Fibroblast of skin of right quadriceps (primary cell): ENCODE measurements at places on chromosomes 3 and 15.

DNA sequence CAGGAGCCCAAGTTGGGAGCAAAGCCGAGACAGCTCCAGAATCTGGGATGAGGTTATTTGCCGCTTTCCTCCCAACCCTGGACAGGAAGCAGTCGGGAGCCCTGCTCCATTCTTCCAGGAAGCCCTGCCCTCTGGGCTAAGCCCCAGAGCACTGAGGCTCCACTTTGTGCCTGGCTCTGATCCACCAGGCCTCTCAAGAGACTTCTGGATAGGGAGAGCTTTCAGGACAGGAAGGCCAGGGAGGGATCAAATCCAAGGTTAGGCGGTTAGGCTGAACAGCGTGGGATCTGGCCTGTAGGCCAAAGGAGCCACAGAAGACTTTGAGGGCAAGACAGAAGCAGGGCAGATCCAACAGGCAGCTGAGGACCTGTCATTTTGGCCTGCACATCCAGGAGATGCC lies 835 bp downstream of the STOML1 start:
- no peak for DNase-seq

DNA sequence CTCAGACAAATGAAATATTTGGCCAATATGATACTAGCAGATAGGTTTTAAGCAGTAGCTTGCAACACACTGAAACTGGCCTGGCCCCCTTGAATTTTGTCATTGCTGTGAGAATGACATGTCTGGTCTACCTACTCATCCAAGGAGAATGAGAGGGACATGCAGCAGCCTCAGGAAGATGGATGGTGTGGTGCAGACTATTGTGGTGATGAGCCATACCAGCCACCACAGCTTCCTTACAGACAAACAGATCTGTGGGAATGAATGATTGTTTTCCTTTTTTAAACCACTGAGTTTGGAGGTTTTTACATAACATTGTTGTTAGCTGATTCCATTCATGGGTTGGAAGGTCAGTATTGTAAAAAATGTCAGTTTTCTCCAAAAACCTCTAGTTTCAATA lies 133.7 kb upstream of the POU1F1 start:
- peak; percentile 79 for DNase-seq

DNA sequence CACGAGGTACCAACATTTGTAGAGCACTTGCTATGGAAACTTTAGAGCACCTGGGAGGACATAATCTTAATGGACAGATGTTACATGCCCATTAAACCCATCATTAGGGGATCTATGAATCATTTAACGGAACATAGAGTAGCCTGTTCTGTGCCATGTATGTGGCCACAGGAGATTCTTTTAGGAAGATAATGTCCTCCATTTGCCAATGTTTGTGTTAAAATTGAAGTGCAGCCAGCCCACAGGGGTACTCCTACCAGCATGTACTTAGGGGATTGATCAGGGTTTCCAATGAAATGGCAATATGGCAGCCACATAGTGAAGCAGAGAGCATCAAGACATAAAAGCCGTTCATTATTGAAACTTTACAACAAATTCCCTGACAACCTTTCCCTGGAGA lies 70.7 kb downstream of the TNIK start:
- no peak for DNase-seq

DNA sequence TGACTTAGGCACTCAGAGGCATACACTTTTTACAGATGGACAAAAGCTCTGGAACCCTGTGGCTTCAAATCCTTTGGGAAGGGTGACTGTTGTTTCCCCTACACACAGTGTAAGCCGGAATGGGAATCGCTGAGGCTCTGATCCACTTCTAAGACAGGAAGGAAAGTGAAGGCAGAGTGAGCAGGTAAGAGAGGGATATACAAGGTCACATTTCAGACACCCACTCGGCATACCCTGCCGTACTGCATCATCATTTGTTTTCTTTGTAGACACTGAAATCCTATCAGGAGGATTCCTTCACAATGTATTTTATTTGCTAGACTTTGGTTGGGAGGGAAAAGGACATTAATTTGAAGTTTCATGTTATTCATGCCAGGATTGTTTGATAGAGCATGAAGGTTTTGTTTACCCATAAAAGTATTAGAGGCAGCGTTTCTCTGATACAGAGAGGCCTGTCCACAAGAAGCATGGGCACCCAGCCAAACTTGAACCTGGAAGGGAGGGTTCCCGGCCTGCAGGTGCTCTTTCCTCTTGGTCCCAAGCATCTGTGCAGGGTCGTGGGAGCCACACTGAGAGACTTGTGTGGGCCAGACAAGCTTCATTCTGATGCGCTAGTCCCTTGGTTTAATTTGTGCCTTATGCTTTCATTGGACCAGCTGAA lies 21.9 kb upstream of the POLR2M start:
- DNase-seq = no peak

GRCh38 chr15:40088929-40089755 lies 19.5 kb downstream of the BMF start:
- peak; percentile 81 for DNase-seq

DNA sequence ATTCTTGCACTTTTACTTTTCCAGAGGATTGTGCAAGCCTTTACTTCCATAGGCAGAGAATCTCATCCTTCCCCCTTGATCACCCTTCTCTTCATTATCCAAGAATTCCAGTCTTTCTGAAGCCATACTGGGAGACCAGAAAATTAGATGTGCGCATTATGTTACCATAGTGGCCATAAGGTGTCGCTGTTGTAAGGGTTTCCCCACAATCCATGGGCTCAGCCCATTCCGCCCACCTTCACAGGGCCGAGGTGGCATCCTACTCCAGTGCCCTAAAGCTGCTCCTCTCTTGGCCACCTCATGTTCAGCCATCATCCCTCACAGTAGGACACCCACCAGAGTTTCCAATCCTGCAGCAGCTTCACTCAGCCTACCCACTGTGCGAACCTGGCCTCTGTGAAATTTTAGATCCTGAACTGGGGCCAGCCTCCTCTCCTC lies 35.0 kb downstream of the CTSH start:
- peak; percentile 44 for DNase-seq

- DNase-seq = peak; percentile 47
Measured at GRCh38 chr15:63322541-63322940, 45.1 kb downstream of the APH1B start.

GRCh38 chr15:68606375-68606774 lies 27.6 kb downstream of the CORO2B start:
- DNase-seq = no peak
